ENCODE measurements at places on chromosomes 12 and 14.

- DNase-seq = no peak
These were observed 34.8 kb downstream of the NFKBIA start for GRCh38 chr14:35369701-35370191.

DNA sequence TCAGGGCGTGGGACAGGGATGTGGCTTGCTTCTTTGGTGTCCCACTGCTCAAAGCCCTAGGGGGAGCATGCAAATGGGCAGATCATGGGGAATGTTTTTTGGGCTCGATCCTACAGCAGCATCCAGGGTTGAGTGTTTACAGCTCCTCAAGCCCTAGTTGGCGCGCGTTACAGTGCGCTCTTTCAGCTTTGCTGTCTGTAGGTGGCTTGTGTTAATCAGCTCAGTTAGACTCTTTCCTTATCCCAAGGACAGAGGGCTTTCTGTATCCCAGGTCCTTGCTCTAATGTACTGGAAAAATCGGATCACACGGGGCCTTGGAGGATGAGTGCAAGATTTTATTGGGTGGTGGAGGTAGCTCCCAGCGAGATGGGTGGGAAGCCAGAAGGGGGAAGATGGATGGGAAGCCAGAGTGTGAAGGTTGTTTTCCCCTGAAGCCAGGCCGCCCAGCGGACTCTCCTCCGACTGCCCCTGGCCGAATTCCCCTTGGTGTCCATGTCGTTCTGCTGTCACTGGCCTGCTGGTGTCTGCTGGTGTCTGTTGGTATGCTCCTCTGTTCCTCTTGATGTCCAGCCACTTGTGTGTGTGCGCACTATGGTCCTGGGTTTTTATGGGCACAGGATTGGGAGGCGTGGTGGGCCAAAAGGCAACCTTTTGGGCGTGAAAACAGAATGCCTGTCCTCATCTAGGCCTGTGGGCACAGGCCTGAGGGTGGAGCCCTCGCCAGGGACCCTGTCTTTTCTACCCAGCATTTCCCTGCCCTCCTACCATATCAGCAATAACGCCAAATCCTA, 10.7 kb upstream of the TXNRD1 start:
- DNase-seq = no peak

- no peak for DNase-seq
These were observed 77.7 kb downstream of the ARF6 start for GRCh38 chr14:49970474-49971147.

DNA sequence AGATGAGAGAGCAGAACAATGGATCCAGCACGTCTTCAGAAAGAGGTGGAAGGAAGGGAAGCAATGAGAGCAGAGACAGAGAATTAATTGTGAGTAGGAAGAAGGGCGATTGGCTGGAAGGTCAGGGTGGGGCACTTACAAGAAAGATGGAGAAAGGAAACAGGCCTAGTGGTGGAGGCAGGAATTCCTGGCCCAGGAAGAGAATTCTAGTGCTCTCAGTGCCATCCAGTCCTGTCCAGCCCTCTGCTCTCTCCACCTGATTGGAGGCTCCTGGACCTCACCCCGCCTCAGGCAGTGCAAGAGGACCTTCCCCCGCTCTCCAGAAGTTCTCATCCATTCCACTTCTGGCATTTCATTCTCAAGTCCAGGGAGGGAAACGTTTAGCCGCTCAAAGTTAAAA, 43.0 kb downstream of the NGB start:
- no peak for DNase-seq

GRCh38 chr12:57776247-57776587, 3.8 kb downstream of the EEF1AKMT3 start:
- DNase-seq = no peak

DNA sequence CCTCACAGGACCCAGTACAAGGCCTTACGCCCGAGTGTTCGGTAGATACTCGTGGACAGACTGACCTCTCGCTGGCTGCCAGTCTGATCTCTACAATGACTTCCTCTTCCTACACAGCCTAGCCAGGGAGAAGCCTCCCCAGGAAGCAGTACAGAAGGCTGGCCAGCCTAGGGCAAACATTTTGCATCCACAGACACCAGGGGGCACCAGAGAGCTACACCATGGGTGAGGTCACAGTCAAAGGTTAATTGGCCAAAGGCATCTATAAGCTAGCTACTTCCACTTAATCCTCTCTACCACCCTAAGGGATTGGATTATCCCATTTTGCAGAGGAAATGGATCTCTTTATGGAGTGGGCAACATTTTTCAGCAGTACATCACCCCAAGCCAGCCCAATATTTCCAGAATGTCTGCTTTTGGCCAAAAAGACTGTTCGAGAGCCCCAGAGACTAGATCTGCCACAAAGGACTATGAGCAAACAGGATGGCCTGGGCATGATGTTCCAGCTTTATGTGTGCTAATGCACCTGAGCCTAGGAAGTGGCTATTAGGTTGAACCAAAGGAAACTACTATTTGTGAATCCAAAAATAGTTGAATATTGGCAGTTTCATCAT, 14.6 kb upstream of the PNMA1 start:
- peak; percentile 81 for DNase-seq

GRCh38 chr14:39628087-39628486, 195.9 kb upstream of the FBXO33 start:
- DNase-seq = no peak

DNA sequence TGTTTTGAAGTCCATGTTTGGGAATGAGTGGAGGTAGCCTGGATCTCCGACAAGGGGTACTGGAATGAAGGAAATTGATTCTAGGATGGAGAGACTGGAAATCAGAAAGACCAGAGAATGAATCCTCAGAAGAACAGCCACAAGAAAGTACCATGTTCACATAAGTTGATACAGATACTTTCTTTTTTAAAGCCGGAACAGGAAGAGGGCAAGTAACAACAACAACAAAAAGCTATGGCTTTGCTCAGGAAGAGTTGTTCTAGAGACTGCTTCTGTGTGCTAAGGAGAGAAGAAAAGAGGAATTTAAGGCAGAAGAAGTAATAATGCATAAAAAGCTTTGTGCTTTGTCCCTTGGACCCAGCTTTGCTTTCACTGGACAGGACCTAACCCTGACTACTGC, 6.2 kb downstream of the TC2N start:
- DNase-seq = no peak

DNA sequence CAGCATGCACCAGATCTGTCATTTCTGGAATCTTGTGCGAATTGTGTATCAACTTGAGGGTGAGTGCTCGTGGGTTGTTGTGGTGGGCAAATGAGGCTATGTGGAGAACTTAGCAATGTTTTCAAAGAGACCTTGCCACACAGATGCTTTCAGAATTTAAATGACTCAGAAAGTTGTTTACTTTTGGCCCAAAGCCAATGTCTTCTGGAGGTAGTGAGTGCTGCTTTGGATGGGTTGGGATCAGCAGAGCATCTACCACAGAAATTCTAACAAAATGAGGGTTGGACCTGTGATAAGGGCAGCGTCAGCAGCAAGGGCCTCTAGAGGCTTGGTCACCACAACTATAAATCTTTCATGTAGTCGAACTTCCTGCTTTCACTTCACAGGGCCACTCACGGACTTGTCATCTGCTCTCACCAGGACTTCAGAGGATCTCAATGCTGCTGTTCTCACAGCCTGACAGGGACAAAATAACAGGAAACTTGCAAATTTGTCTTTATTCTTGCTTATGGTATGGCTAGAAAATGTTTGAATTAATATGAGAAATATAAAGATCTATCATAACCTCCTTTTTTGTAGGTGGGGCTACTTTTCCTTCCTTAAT, 111.4 kb downstream of the DACT1 start:
- DNase-seq = no peak

DNA sequence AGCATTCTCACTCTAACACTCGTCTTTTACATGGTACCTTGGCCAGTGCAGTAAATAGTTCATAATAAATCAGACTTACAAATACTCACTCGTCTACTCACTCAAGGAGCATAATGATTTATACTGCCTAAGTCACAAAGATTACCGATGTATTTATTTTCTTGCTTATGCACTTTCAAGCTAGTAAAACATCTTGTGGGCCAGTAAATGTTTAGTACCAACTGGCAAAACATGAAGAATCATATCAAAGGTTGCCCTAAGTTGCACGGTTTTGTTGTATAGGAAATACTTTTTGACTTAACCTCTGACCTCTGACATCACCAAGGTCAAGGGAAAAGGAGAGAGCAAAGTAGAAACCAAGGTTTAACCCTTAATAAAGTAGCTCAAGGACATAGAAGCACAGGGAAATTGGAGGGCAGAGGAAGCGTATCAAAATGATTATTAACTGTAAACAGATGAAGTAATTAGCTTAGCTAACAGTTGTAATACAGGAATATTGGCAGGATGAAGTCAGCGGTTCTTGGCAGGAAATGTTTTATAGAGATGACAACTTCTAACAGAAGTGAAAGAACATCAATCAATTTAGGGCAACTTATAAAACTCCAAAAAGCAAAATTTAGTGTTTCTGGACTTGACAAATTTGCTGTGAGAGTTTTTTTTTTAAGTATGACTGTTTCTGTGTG, 131.9 kb downstream of the HMGA2 start:
- DNase-seq = no peak

- peak; percentile 29 for DNase-seq
These were observed 152.0 kb downstream of the KTN1 start for GRCh38 chr14:55731881-55732498.

DNA sequence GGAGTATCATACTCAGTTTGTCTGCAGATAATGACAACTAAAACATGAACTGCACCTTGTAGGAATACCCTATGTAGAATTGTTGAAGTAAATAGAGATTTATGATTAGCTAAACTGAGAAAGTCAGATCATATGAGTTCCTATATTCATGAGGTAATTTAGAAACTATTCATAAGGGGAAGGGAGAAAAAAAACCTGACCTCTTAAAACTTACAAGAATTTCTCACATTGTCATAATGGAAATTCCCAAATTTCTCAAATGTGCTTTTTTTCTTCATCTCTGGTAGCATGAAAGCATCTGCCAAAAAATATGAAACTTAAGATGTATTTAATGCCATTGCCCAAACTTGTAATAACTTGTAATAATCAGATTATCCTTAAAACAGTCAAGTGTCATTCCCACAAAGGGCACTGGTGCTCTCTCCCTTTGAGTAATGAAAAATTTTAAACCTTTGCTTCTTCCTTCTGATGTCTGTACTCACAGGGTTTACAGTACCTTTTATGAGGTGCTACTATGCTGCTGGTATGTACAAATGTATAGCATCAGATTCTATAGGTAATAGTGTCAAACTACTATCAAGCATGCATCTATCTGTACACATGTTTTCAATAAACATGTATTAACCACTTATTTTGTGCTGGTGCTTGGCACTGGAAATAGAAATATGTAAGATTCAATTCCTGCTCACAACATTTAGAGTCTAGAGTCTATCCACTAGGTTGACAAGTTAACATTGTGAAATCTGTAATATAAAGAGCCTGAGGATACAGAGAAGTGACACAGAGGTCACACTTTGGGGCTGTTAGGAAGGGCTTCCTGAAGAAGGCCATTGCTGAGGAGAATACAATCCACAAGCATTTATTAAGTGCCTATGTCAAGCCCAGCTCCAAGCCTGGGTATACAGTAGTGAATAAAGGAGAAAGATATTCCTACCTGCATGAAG, 17.4 kb upstream of the DRAM1 start:
- DNase-seq = no peak

DNA sequence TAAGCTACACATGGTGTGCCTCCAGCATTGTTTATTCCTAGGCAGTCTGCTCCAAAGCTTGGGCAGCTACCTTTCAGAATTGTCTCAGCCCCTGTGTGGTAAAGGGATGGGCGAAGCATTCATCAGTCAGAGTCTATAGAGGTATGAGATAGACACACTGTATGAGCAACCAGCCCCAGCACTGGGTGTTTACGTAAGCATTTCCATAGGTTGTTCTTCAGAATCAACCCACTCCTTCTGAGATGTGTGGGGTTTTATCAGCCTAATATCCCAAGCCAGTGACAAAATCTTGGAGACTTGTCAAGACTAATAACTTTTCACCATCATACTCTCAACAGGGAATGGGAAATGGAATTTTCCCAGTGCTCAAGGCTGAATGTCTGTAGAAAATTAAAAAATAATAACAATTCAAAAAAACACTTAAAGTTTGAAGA, 98.2 kb downstream of the BTG1 start:
- no peak for DNase-seq

DNA sequence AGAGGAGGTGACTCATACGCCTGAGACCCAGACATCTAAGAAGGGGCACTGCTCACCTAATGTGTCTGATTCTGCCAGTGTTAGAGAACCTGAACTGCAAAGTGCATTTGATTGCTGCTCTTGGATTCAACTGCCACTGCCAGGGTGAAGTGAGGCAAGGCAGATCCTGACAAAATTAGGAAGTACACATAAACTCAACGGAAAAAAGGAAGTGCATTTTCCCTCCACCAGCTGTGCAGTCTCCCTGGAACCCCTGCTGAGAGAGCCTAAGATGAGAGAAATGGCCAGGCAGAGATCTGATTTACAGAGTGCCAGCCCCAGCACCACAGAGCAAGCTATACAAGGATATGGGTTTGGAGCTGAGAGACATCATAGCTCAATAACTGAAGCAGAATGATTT, 215.3 kb downstream of the SEC23A start:
- DNase-seq = no peak

- DNase-seq = no peak
These were observed 3.8 kb downstream of the BCDIN3D start for GRCh38 chr12:49838973-49839633.

DNA sequence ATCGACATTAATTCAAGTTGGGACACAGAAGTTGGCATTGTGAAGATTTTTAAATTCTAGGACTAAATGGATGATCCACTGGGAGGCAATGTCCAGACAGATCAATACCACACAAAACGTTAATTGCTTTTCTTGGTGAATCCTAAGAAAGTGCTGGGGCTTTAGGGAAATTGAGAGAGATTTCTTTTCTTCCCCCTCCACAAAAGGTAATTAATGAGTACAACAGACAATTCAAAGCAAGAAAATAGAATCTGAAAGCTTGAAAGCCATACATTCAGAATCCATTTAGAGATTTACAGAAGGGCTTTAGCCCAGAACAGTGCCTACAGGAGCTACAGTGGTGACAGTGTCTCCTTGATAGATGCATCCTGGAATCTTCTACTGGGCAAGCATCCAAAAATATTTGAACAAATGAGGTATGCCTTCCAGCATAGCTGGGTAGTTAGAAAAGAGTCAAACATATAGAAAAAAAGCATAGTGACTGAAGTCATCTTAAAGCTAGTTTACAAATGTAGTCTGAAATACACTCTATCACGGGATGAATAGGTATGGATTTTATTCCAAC, 718.1 kb downstream of the DIO2 start:
- no peak for DNase-seq

DNA sequence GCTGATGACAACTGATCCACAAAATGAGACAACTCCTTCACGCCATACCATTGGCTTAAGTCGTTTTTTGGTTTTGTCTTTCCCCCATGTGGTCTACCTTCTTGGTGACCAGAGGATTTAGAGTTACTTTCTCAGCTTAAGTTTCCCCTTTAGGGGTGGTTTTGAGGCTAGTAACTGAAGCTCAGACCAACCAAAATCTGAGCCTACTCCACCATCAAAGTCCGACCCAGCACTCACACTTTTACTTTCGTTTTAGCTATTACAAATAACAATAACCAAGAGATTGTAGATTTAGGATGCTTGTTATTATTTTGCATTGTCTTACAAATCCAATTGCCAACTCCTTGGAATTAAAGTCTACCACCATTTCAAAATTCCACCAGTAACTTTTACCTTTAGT, 130.6 kb upstream of the MDM1 start:
- DNase-seq = no peak
